ENCODE measurements at places on chromosomes 1 and 21. TPM values are rescaled to one million over a fixed set of nuclear protein-coding genes. Genes with fewer than 3 reads are reported as not detected.

DNA sequence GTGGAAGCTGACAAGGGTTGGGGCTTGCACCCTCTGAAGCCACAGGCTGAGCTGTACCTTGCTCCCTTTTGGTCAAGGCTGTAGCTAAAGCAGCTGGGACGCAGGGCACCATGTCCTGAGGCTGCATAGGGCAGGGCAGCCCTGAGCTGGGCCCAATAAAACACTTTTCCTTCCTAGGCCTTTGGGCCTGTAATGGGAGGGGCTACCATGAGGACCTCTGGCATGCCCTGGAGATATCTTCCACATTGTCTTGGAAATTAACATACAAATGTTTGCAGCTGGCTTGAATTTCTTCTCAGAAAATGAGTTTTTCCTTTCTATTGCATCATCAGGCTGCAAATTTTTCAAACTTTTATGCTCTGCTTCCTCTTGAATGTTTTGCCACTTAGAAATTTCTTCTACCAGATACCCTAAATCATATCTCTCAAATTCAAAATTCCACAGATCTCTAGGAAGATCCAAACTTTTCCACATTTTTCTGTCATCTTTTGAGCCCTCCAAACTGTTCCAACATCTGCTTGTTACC lies 32.9 kb upstream of the TTLL7 start:
- DNase-seq: no peak

The IQCC gene
- total RNA-seq: 0.76 TPM

GRCh38 chr1:223683586-223684487 lies 18.3 kb upstream of the CAPN8 start:
- DNase-seq: peak; percentile 50

DNA sequence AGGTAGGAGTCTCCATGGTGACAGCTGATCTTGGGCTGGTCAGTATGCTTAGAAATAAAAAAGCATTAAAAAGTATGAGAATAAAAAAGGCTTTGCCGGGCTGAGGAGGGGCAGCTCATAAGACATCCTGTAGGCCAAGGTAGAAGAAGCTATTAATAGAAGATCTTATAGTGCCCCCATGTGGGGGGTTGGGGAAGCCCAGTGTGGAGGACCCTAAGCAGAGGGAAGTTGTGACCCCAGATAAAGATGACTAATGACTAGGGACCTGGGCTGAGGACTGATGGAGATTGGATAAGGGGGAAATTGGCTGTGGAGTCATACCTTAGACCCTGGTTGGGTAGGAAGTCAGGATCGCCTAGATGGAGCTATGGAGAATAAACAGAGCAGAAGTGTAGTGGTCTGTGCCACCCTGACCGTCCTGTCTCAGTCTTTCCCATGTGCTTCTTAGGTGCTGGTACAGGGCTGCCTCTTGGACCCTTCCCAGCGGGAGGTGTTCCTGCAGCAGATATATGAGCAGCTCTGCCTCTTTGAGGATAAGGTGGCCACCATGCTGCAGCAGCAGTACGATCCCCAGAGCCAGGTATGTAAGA lies 25.0 kb downstream of the SZT2 start:
- peak; percentile 62 for DNase-seq

- DNase-seq: no peak
Measured at GRCh38 chr1:36612881-36613280, 130.2 kb upstream of the CSF3R start.

The LRRC71 gene
- total RNA-seq: not detected

DNA sequence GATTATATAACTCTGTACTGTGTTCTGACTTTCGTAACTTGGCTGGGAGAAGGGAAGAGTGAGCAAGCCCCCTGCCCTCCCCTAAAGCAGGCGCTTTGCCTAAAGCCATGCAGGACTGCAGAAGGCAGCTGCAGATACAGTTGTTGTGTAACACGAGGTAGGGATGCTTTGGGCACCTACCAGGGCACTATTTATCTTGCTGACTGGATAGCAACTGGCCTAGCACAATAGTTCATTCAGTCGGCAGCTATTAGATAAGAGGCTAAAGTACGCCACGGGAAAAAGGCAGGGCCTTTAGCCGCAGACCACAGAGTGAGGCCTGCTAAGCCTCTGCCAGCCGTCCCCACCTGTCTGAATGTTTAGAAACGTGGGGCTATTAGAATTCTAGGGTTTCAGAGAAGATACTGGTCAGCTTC lies 80.9 kb downstream of the TTC3 start:
- DNase-seq: no peak

DNA sequence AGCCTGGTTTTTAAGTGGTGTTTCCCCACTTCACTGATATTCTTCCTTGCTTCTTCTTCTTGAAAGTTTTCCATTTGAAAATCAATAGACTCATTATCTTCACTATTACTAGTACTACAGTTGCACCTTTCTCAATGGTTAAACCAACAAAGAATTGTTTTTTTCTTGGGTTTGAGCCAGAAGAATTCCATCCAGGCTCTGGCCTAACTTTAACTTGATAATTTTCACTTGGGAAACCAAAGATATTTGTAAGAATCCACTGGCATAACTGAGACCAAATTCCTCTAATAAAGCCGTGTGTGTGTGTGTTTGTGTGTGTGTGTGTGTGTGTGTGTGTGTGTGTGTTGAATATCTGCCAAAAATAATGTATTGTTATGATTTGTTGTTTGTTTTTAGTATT lies 103.2 kb downstream of the SGIP1 start:
- DNase-seq: no peak

- no peak for DNase-seq
Measured at GRCh38 chr1:7409278-7409677, 361.8 kb upstream of the VAMP3 start.

- DNase-seq: no peak
Measured at GRCh38 chr1:116370181-116370580, 2.9 kb upstream of the ATP1A1 start.

DNA sequence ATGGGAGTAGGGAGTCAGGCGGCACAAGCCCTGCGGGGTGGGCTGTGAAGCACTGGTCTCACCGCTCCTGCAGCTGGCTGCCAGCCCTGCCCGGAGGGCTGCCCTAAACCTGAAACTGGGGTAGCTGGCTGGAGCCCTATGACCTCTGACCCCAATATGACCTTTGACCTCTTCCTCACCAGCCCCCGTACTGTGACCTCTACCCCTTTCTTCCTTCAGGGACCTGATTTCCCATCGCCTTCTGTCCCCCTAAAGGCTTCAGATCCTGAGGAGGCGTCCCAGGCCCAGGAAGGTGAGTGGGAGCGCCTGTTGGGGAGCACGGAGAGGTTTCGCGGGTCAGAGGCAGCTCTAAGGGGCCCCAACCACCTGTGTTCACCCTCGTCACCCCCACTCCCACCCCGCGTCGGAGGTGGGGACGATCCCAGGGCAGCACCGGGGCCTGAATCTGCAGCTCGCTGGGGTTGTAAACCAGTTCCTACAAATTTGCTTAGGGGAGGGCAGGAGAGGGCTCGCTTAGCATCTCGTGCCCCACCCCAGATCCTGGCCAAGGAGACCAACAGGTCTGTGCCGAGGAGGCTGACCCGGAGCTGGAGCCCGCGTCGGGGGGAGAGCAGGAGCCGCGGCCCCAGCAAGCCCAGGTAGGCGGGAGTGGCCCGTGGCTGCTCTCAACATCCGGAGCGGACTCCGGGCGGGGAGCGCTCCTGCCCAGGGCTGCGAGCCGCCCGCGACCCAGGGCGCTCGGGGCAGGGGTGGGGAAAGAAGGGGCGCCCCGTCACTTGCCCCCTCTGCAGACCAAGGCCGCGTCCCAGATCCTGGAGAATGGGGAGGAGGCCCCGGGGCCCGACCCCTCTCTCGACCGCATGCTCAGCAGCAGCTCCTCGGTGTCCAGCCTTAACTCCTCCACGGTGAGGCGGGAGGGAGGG lies 7.3 kb downstream of the SYTL1 start:
- DNase-seq: no peak

DNA sequence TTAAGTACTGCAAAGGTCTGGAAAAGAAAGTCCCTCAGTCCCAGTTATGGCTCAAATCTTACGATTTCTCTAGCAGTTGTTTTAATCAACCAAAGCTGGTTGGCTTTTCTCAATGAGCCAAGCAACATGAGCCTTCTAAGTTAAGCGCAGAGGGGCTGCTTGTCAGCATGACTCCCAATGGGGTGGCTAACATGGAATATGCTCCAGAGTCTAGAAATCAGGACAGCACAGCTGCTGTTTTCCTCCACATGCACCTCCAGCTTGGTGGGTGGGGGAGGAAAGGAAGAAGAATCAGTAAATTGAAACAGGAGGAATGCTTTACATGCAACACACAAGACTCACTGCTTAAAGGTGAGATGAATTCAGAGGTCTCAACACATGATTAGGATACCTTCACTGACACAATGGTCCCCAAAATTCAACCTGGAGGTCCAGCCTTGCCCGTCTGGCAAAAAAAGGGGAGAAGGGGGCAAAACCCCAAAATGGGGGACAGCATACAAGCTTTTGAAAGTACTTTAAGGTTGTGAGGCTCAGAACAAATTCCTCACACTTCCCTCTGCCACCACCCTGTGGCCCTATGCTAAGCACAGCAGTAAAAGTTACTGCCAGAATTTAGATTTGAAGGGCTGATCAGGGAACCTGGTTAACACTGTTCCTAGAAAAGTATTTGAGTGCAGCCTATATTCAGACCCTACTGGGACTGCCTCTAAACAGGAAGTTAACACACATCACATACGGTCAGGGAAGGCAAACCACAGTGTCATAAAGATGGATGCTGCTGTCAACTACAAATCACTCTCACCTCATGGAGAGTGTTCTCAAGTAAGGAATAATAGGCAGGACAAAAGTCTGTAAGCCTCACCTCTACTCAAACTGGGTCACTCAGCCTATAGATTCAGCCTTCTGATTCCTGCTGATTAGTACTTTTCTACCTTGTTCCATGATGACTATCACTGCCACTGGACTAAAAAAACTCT lies 2.6 kb downstream of the GATAD2B start:
- DNase-seq: no peak

All from left cardiac atrium (tissue), 4 donors.